GM23338 (cell line): ENCODE measurements at places on chromosomes 4 and X. TPM values are rescaled to one million over a fixed set of nuclear protein-coding genes. Genes with fewer than 3 reads are reported as not detected.
A peak's percentile ranks its signal among the peaks of the same experiment; 100 is the strongest.

GRCh38 chr4:42398171-42398870 is 1.0 kb downstream of the SHISA3 start:
- DNase-seq = peak; percentile 75
- no peak overlapping the region for H3K27ac ChIP-seq
- H3K27me3 ChIP-seq = peaks cover 79% of the 10 kb centered on the region
- H3K4me3 ChIP-seq = peak overlapping the region; percentile 64
- H3K36me3 ChIP-seq = no peaks in the 10 kb centered on the region
- peaks cover 44% of the 10 kb centered on the region for H3K4me1 ChIP-seq

GRCh38 chr4:20698382-20698781 is 1.9 kb upstream of the PACRGL start:
- no peak overlapping the region for H3K27ac ChIP-seq
- H3K27me3 ChIP-seq = no peaks in the 10 kb centered on the region
- H3K36me3 ChIP-seq = no peaks in the 10 kb centered on the region
- DNase-seq = no peak

The ACOT9 gene
- total RNA-seq = 34.3 and 35.4 TPM in 2 replicates

- H3K36me3 ChIP-seq = no peaks in the 10 kb centered on the region
- no peak for DNase-seq
- no peak overlapping the region for H3K4me3 ChIP-seq
Measured at GRCh38 chr4:177041356-177041755, 248.6 kb upstream of the VEGFC start.
